Suppressor macrophage treated with lipopolysaccharide for 4 hours (primary cell): ENCODE measurements at places on chromosomes 2 and 18.

DNA sequence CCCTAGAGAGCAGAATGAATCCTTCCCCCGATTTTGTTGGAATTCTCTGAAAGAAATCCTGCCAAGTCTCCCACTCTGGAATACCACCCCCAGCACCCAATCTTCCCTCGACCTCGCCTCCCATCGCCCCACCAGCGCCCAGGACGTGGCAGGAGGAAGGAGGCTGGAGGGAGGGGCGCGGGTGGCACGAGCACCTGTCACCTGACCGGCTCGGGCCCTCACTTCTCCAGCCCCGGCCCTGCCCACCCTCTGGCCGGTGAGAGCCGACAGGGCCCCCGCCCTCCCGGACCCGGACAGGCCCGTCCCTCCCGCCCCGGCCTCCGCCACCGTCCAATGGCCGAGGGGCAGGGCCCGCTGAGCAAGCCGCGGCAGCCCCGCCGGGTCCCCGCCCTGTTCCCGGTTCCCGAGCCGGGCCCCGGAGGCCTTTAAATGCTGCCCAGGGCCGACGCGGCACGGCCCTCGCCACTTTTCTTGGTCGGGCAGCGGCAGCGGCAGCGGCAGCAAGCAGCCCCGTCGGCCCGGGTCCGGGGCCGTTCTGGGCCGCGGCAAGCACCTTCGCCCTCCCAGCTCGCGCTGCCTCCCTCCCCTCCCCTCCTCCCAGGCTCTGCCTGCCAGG is at the start of gene LGALSL:
Gene LGALSL (plus strand): TSS at position 393 of the 616 bp plus-strand sequence. CDS start 384 bp downstream, outside the sequence.
- DNase-seq: peak; percentile 68

GRCh38 chr18:53191634-53192033 is 851.6 kb downstream of the DCC start:
- DNase-seq: no peak

- no peak for DNase-seq
Observed at GRCh38 chr2:109293663-109294062, 164.7 kb downstream of the SH3RF3 start.

DNA sequence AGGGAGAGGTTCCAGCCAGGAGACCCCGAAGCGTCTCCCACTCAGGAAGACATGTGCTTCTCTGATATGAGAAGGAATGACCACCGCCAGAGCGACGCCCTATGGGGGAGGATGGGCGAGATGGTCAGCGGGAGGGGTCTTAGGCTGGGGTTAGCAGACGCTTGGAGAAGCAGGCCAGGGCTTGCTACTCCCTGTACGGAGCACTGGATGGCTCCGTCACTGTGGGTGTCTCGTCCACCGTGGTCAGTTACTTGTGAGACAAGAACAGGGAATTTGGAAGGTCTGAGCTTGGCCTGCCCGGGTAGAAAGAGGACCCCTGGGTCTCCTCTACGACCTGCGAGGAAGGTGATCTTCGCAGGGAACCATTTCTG is 39.8 kb downstream of the TMEM18 start:
- DNase-seq: no peak

GRCh38 chr18:35051641-35052377 is 10.6 kb downstream of the MAPRE2 start:
- DNase-seq: no peak

DNA sequence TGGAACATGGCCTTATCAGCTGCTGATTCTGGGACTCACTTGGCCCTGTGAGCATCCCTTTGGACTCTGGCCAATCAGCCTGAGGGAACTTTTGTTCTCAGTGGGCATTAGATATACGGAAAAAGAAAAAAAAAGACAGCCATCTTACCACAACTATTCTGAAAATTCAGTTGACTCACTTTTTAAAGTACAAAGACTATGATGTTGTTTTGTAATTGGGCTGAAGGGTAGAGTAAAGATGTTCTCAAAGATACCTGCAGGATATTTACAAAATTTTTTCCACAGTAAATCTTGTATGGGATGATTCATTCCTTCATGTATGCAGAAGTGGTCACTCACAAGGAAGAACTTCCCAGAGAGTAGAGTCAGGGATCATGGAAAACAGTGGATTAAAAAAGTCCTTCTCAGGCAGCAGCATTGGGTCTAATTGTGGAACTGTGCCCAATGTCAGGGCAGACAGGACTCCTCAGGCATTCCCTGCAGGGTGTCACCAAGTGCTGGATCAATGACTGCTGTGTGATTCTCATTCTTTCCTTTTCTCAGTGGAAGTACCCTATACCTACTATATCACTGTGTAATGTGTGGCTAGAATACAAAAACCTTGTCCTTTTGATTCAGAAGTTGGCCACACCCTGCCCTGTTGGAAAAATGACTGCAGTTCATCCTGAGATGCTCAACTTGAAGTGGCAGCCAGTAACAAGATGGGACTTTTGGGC is 35.4 kb downstream of the SULT1C4 start:
- no peak for DNase-seq

DNA sequence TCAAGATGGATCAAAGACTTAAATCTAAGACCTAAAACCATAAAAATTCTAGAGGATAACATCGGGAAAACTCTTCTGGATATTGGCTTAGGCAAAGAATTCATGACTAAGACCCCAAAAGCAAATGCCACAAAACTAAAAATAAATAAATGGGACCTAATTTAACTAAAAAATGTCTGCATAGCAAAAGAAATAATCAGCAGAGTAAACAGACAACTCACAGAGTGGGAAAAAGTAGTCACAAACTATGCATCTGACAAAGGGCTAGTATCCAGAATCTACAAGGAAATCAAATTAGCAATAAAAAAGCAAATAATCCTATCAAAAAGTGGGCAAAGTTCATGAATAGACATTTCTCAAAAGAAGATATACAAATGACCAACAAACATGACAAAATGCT is 18.2 kb upstream of the ASB18 start:
- DNase-seq: no peak

GRCh38 chr2:207143215-207144172 is 22.3 kb downstream of the KLF7 start:
- DNase-seq: peak; percentile 81
